RPMI7951 (cell line): ENCODE measurements at places on chromosomes 2 and 18. TPM values are rescaled to one million over a fixed set of nuclear protein-coding genes. Genes with fewer than 3 reads are reported as not detected.

- peak; percentile 22 for DNase-seq
These were observed 255.4 kb downstream of the AGAP1 start for GRCh38 chr2:235749121-235749770.

DNA sequence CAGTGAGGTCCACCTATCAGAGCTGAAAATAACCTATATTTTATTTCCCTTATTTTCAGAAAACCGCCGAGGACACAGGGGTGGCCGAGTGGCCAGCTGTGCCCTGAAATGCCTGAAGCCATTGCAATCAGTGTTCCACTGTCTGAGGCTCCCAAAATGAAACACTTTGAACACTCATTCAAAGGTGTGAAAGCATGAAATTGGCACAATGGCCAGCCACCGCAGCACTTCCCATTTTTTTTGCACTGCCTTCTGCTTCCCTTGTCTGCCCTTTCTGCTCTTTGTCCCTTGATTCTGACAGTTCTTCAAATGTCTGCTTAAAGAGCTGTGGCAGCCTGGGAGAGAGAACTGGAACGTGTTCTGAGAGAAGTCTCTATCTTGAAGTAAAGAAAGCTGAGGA is 1127.5 kb upstream of the CELF4 start:
- no peak for DNase-seq

DNA sequence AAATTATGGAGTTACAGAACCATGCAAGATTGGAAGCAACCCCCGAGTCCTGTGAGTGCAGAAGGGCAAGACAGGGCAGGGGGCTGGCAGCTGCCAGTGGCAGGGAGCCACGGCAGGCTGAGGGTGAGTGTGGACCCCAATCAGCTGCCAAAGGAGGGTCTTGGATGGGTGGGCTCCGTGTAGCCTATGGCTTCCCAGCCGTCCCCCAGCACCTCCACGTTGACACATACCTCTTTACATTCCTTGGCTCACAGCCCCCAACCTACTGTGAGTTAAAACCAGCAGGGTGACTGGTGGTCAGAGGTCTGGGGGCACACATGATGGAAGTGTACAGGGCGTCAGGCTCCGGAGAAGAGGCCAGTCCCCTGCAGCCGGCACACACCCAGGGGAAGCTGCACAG is 60.9 kb upstream of the SALL3 start:
- DNase-seq = no peak

The FEV gene
- total RNA-seq = not detected in 2 replicates

DNA sequence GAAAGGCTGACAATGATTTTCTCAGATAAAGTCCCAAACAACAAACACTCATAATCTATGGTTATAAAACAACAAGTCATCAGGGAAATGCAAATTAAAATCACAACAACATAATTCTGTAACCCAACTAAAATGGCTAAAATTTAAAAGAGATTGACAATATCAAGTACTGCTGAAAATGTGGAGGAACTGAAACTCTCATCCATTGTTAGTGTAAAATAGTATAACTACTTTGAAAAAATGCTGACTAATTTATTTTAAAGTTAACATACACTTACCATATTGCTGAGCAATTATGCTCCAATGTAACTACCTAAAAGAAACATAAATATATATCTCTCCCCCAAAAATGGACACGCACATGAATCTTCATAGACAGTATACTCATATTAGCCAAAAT is 245.9 kb upstream of the SPOPL start:
- no peak for DNase-seq

DNA sequence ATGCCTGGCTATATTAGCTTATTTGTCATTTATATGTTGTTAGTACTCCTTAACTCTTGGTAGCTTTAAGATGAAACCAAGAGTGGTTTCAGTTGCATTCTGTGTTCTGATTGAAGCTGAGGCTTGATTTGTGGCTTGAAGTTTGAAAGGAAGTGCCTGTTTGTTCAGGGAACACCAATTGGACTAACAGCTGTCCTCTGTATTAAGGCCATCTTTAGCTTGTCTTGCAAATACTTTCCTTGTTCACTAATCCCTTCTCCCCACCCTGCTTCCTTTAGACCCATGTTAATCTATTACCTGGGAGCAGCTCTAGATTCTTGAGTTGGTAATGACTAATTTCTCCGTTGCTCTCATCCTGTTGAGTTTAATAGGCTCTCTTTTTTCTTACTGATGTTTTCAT is 13.4 kb downstream of the ITGA6 start:
- peak; percentile 33 for DNase-seq

DNA sequence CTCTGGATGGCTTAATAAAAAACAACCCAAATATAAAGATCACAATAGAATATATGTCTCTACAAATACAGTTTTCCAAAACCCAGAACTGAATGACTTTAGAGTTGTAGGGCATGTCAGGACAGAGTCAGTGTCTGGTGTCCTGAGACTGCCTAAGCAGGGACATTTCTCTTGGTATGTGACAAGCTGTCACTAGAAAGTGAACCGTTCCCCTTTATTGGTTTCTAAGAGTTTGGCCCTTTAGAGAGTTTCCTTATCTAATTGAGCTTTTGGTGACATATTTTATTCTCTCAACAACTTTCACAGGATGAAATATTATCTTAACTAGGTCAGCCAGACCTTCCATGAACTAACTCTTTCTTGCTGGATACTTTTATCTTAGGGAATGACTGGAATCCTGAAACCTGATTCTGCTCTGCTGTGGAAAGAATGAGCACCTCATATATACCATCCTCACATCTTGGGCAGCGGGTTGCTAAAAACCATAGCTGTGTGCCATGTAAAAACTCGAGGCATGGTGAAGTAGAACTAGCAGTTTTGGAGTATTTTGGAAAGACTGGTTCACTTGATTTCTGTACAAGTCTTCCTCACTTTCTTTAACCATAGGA is 54.8 kb downstream of the CAVIN2 start:
- DNase-seq = no peak

The PIK3C3 gene
- 42.3 and 43.0 TPM in 2 replicates for total RNA-seq

DNA sequence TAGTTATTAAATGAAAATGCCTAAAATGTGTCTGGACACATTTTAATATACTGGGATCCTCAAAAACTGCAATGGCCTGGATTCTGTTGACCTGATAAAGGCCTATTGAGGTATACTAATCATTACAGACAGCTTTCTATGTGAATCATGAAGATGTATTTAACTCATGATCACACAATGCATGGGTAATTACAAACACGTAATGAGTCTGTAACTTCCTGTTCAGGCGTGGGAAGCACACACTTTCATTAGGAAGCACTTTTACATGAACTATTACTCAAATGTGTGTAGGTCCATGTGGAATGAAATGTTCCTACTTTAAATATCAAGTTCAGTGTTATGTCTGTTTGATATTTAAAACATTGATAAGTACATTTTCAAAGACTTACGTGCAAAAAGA is 108.7 kb downstream of the NCKAP5 start:
- DNase-seq = no peak

DNA sequence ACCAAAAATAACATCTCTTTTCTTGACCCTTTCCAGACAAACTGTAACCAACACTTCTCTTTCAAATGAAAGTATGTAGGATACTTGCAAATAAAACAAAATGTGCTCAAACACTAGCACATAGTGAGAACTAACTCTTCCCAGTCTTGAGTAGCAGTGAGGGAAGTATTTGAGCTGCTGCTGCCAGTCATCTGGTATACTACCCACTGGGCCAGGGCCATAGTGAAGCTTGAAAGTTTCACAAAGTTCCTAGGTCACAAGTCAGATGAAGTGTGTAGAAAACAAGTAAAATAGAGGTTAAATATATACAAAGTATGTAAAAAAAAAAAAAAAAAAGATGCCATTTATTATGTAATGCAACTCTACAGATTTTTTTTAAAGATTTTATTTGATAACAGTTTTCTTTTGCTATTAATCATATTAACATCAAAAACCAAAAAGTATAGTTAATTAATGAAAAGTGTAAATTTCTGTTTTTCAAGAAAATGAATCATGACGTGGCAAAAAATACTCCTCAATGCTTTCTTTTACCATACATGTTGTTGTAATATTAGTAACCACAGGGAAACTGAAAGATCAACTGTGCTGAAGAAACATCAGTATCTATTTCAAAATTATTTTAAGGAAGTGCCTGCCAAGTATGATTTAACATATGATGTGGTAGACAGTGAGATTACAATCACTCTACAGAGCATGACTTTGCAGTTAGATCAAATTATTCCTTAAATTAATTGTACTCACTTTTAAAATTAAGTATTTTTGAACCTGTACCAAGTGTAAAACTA is 21.6 kb upstream of the TRIB2 start:
- DNase-seq = no peak

The RAB6C gene
- not detected in 2 replicates for total RNA-seq

The SFTPB gene
- total RNA-seq = not detected in 2 replicates

The SCN3A gene
- total RNA-seq = 0.36 TPM in 1 of 2 replicates, not detected in the other

GRCh38 chr2:9721344-9721743 is 90.5 kb upstream of the YWHAQ start:
- no peak for DNase-seq

The AMER3 gene
- not detected in 2 replicates for total RNA-seq

DNA sequence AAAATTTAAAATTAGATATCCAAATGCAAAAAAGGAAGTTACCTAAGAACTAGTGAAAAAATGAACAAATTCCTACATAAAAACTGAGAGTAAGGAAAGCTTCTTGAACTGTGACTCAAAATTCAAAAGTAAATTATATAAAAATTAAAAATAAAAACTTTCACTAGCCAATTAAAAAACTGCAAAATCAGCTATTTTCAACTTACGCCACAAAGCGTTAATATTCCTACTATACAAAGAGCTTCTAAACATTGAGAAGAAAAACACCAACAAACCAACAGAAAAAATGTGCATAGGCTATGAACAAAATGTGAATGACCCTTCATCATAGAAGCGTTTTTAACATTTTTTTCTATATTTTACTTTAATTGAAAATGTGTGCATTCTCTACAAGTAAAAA is 445.7 kb downstream of the CDH2 start:
- no peak for DNase-seq
